Lung (tissue), 17 donors: ENCODE measurements at places on chromosomes 7 and 10. TPM values are rescaled to one million over a fixed set of nuclear protein-coding genes. Genes with fewer than 3 reads are reported as not detected.

AOAH gene
- 28.1 TPM for total RNA-seq

ACTR3C gene
- 34.2 TPM for total RNA-seq

NRCAM gene
- 32.4 TPM for total RNA-seq

CADPS2 gene
- 37.9 TPM for total RNA-seq

FASTK gene
- total RNA-seq: 99.8 TPM

BLOC1S2 gene
- 44.4 TPM for total RNA-seq
